ENCODE measurements at places on chromosomes 1 and 21.

DNA sequence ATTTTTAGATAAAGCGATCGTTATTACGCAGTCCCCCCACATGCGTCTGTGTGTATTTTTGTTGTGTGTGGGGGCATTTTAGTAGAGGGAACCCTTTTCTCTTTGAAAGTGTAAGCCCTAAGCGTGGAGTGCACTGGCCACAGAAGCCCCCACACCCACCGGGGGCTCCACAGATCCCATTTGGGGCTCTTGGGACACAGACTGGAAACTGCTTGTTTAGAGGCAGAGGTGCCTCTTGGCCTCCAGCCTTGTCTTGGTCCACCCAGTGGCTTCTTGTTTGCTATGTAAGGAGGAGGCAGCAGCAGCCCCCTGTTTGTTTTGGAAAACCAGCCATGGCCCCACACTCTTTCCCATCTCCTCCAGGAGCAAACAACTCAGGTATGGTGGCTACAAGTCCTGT, 42.8 kb downstream of the SLC37A1 start:
- DNase-seq = no peak

DNA sequence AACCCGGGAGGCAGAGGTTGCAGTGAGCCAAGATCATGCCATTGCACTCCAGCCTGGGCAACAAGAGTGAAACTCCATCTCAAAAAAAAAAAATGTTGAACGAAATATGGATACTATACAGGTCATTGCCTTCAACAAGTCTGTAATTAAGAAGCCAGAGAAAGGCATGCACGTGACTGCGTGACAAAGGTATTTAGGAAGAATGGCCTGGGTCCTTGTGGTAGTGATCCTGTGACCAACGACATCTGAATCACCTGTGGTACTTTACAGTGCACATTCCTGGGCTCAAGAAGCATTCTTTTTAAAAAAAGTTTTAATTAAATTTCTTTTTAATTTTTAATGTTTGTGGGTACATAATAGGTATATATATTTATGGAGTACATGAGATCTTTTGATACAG, 115.0 kb downstream of the GREM2 start:
- DNase-seq = no peak

GRCh38 chr1:112581586-112582192, 37.3 kb downstream of the ST7L start:
- no peak for DNase-seq

DNA sequence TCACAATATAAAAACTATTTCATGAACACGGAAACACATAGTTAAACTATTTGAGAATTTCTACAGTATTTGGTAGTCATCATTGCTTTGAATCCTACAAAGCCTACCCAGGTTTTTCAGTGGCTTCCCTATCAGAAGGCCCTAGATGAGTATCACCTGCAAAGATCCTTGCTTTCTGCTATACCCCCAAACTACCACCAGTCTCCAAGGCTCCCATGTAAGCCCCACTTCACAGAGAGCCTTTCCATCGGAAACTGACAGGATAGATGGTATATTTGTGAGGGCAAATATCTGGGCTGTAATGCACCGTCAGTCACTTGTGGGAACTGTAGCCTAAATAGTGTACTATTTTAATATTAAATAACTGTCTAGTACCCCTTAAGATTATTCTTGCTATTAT, 674.3 kb downstream of the BRINP3 start:
- DNase-seq = no peak

GRCh38 chr1:154434346-154435085, 29.4 kb downstream of the IL6R start:
- peak; percentile 84 for DNase-seq

GRCh38 chr1:222618001-222618879, at the start of gene MIA3:
Gene MIA3, plus strand, starts transcription at chr1:222618097. Its CDS starts 14 bp downstream, at chr1:222618111.
- DNase-seq = no peak

Measured in fibroblast of skin of scalp (primary cell).